ENCODE measurements at places on chromosomes 7 and 10.

DNA sequence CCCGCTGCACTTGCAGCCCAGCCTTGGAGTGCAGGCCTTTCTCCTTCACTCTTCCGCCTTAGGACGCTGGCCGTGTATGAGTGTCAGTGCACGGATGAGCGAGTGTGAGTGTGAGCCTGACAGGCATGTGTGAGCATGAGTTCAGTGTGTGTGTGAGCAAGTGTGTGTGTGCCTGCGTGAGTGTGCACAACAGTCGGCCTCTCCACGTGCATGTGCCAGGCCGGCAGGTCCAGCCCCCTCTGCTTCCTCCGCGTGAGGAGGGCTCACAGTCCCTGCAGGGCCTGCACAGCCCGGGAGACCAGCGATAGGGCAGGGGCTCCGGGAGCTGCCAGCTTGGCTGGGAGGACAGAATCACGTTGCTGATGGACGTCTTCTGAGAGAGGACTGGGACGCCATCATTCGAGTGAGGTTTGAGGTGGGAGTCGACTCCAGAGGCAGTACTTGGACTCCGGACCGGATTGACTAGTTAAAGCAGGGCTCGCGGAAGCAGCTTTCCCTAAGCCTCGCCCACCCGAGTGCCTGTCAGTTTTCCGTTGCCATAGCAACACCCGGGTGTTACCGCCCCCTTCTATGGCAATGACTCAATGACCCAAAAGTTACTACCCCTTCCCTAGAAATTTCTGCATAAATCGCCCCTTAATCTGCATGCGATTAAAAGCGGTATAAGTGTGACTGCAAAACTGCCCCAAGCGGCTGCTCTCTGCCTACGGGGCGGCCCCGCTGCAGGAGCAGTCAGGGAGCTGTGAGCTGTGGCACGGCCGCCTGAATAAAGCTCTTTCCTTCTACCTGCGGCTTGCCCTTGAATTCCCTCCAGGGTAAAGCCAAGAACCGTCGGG is 19.6 kb upstream of the CFAP46 start:
- peak; percentile 43 for DNase-seq

GRCh38 chr7:33423646-33424020 is 294.3 kb downstream of the BBS9 start:
- no peak for DNase-seq

DNA sequence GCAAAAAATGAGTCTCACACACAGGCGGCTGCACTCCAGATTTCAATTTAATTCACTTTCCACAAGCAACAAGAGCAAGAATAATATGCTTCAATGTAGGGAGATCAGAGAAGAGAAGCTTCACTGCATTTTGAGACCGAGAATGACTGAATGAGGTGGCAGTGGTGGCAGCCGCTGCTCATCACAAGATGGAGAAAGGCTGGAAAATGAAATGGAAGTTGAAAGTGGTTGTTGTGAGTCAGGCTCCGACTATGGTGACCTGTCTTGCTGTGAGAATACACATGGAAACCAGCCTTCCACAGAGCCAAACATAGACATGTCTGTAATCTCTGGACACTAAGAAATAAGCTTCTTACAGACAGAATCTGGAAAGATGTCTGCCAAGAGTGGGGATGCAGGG is 499.6 kb upstream of the LRRN3 start:
- no peak for DNase-seq

DNA sequence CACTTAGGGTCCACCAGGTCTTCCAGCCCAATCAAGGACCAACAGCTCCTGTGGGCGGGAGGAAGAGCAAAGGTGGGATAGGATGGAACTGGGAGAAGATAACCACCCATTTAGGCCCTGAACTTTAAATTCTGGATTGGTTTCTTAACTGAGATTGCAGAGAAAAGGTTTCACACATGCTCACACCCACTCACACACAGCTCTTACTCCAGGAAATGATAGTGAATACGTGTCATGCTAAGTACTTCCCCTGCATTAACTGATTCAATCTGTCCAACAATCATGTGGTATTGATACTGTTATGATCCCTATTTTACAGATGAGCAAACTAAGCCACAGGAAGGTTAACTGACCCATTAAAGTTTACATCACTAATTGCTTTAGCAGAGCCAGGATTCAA is 4.6 kb upstream of the CYP3A4 start:
- no peak for DNase-seq

GRCh38 chr10:103751667-103752290 is 103.6 kb downstream of the SH3PXD2A start:
- no peak for DNase-seq

GRCh38 chr7:19213746-19214145 is 68.5 kb upstream of the FERD3L start:
- no peak for DNase-seq

DNA sequence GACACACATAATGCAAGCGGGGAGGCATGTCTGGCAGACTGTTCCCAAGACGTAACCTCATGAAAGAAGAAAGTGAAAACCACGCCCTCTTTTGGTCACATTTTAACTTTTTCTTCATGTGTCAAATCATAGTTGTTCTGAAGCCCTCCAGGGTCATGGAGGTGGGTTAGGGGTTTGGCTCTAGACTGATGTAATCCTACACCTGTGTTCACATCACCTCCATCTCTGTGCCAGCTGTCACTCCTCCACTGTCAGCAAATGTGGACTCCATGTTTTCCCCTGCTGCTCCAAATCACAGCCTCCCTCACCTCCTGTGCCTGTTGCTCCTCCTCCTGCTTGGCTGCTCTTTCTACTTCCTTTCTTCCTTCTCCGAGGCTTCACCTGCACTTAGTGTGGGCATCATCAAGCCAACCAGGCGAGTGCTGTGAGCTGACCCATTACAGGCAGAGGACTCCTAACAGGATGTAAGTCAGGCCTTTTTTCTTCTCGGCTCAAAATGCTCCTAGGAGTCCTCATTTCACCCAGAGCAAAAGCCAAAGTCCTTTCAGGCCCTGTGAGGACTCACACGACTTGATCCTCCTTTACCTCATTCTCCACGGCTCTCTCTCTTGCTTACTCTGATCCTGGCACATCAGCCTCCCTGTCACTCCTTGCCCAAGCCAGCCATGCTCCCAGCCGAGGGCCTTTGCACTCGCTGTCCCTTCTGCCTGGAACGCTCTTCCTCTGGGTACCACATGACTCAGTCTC is 66.4 kb upstream of the IFRD1 start:
- DNase-seq: no peak

DNA sequence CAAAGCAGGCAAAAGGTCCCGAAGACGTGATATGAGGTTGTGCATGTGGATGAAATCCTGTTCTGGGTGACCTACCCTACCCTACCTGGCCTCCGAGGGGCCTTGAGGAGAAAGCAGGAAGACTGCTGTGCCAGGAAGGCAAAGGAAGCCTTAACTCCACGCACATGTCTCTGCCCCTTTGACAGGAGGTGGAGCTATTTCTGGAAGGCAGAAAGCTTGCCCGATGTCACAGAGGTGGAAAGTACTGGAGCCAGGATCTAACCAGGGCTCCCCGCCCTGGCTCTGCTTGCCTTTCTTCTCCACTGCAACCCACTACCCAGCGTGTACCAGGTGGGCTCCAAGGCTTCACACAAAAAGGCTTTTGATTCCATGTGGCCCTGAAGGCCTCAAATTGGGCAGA is 66.4 kb upstream of the DDC start:
- DNase-seq: no peak

DNA sequence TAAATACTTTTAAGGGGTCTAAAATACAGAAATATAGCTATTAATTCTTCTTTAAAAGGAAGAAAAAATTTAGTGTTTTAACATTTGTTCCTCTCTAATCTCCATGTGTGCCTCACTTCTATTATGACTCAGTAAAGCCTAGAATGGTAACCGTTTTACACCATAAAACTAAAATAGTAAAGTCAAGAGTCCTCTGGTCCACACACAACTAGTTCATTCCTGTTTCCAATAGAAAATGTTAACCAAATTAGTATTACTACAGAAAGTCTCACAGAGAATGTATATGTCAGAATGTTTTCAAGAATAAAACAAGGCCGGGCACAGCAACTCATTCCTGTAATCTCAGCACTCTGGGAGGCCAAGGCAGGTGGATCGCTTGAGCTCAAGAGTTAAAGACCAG is 55.8 kb downstream of the CNOT4 start:
- DNase-seq: no peak

DNA sequence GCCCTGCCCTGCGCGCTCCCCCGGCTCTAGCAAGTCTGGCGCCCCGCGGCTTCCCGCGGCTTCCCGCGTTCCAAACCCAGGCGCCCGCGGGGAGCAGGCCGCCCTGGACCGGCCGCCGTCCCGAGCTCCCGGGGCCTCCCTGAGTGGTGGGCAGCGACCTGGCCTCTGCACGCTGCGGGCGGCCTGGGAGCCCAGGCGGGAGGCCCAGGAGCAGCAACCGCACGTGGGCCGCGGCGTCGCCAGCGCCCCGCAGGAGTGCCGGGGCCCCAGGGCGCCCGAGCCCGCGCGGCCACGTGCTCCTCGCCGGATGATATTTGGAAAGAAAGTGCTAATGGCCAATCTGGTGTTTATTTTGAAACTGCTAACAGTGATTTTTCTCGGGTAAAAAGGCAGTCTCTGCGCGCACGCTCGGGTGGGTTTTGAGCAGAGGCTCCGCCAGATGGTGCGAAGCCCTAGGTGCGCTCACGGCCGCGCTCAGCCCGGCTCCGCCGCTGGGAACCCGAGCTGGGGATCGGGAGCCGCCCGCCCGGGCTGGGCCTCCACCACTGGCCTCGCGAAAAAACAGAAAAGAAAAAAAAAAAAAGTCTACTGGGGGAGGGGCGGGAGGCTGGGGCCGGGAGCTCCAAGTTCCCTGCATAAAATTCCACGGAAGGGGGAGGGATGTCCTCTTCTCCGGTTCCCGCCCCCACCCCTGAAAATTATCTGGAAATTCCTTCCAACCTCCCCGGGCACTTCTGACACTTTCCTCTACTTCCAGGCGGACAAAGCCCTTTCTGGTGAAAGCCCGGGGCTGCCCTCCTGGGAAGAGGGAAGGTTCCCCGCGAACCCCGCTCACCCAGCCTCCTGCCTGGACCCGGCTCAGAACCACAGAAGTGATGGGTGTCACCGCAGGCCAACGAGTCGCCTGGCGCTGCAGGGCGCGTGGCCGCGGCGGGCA is 4.3 kb downstream of the EBF3 start:
- no peak for DNase-seq

DNA sequence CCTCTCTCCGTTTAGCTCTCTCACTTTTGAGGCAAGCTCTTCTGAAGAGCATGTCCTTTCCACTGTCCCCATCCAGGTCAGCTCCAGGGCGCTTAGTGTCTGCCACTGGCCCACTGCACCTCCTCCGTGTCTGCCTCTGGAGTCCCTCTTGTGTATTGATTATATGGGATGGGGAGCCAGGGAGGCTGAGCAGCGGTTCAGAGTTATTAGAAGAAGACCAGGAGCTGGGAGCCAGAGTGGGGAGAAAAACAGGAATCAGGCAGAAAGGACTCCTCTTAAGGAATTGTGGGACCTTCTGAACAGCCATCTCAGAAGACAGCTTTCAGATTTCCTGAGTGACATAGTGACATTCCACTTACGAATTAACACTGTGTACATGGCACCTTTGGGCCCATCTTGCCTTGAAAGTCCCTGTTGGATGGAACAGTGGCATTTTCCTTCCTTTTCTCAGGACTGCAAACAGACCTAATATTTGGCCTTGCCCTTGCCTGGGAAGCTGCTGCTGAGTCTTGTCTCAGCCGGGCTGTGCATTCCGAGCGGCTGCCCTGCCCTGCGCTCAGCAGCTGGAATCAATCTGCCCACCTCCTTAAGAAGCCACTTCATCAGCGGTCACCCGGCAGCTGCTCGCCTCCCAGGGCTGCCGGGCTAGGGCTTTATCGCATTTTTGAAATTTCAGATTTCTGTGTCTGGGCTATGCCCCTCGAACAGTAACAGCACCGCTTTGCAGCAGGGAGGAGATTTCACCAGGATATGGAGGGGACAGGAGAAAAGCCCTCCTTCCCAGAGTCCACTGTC is 81.1 kb upstream of the PRKG1 start:
- DNase-seq: no peak

DNA sequence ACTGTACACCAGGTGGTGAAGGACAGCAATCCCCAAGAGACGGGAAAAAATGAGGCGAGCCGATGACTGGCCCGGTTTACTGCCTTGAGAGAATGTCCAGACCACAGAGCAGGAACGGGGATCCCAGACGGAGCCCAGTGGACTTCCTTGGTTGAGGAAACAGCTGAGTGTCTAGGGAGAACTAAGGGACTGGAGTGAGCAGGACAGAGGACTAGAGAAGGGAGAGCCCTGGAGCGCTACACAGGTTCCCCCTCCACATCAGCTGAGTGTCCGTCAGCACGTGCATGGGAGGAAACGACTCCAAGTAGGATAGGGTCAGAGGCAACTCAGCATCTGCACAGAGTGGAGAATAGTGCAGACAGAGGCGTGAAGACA is 7.1 kb upstream of the WDR86 start:
- no peak for DNase-seq

DNA sequence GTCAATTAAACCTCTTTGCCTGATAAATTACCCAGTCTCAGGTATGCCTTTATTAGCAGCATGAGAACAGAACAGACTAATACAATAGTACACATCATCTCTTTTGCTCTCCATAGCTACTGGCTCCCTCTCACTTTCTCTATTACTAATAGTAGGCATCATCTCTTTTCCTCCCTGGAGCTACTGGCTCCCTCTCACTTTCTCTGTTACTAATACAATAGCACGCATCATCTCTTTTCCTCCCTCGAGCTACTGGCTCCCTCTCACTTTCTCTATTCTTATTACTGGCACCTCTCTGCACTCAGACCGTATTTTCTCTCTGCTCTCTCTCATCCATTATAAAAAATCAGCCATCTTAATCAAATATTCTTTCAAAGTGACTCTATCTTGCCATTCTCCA is 37.1 kb downstream of the SLC25A13 start:
- DNase-seq: no peak

DNA sequence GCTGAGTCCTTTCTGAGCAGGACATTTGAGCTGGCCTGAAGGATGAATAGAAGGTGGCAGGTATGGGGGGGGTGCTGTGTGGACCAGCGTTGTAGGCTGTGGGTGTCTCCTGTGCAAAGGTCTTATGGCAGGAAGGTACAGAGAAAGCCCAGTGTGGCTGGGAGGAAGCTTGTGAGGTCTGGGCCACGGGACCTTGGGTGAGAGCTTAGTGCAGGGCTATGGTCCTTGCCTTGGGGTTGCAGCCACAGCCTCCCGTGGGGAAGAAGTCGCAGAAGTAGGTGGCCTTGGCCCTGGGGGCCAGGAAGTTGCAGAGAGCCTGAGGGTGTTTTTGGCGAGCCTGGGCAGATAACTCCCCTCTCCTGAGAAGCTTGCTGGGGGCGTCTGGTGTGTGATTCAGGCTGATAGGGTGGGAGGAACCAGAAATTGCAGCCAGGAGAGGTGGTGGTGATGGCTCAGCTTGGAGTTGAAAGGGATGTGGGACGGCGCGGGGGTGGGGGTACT is 172.0 kb upstream of the TNRC18 start:
- DNase-seq: no peak

DNA sequence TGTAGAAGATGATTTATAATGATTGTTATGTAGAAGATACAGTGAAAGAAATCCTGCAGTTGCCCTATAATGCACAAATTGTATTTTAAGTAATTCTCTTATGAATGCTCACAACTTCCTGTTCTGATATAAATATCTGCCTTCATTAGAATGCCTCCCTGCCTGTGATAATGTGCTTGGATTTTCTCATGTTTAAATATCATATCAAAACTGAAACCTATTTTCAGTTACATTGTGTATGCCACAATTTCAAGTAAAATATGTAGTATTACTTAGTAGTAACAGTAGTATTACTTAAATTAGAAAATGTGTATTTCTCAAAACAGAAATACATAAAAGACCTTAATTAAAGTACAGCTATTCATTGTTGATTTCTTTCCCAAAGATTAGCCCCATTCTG is 41.1 kb upstream of the TFEC start:
- no peak for DNase-seq

Measured in stimulated activated CD8-positive, alpha-beta memory T cell treated with anti-CD3 and anti-CD28 coated beads, Interleukin-7, amount 100 ng/mL, for 24 hours (primary cell).